ENCODE measurements at places on chromosomes 16 and 17.

DNA sequence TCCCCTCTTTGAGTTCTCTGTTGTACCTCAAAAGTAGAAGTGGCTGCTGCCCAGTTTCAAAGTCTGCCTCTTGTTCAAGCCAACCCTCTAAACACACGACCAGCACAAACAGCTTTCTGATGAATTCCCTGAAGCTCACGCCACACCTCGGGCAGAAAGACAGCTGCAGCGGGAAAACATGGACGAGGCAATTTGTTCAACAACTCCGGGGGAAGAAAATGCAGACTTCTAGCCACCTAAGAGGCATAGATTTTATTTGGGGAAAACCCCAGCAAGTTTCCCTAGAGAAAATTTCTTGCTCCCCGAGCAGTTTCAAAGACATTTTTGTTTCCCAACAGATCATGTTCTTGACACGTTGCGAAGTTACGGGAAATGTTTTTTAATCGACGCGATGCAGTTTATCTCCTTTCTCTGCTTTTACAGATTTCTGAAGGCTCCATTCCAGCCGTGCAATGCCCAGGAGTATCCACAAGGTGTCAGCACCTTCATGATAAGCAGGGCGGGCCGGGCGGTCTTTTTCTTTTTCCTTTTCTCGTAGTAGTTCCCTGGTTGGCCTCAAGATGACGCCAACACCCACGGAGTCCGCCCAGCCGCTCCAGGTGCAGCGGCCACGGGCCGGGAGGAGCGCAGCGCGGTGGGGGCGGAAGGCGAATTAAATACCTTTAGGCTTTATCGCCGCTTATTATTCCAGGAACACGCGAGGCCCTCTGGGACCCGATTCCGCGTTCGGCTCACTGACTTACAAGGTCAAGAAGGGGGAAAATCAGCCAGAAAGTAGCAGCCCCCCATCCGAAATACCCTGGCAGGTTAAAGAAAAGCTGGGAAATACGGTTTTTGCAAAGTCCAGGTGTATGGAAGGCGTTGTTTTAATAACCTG is 2.9 kb upstream of the FOXC2 start:
- peak; percentile 57 for DNase-seq

DNA sequence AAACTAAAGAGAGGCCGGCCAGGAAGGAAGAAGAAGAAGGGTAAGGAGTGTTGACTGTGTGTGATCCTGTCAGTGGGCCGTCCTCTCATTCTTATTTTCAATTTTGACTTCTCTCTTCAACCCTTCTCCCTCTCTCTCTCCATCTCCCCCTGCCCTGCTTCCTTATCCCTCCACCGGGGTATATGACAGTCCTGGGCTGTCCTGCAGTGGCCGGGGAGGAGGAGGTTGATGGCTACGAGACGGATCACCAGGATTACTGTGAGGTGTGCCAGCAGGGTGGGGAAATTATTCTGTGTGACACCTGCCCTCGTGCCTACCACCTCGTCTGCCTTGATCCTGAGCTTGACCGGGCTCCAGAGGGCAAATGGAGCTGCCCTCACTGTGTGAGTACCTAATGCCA is 5.6 kb downstream of the CHD3 start:
- DNase-seq, result no peak

DNA sequence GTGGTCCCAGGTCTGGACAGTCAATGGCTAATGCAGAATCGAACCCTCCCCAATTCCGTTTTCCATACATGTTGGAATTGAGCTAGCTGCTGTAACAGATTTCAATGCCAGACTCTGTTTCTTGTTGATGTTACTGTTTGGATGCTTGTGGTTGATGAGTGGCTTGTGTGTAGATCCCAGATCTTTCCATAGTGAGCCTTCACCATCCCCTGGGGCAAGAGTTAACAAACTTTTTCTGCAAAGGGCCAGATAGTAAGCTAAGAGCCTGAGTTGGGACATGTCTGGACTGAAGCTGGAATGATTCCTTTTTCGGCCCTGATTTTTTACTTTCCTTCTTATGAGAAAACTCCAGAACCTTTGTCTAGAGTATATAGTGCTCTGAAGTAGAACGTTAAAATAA is 296.3 kb downstream of the CPPED1 start:
- DNase-seq, result no peak

DNA sequence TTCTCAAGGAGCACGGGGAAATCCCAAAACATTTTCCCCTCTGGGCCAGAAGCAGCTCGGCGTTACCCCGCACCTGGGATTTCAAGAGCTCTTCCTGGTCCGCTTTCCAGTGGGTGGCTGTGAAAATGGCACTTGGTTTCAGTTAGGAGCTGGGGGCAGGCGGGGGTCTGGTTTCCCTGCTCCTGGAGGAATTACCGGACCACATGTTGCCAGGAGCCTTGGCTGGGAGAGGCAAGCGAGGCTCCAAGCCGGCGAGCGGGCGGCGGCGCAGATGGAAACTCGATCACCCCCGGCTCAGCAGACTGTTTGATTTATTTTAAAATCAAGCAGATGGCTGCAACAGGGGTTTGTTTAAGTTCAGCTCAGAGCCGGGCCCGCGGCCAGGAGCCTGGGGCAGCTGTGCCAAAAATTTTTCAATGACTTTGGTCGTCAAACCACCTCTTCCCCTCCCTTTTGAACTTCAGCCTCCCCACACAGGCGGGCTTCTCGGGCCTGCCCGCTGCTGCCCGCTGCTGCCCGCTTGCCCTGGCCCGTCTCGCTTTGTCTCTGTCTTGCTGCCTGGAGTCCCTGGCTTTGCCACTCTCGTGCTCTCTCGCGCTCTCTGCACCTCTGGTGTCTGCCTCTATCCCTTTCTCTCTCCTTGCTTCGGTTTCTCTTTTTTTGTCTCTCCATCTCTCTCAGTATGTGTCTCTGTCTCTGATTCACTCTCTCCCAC is 108.0 kb upstream of the CIBAR2 start:
- DNase-seq, result no peak

GRCh38 chr16:57041182-57042156 is 50.9 kb upstream of the CPNE2 start:
- DNase-seq, result peak; percentile 77
